ENCODE measurements at places on chromosomes 6 and 20.
A peak's percentile ranks its signal among the peaks of the same experiment; 100 is the strongest.

GRCh38 chr6:170131351-170131750, 159.5 kb downstream of the DLL1 start:
- DNase-seq = no peak

GRCh38 chr6:159094444-159095252, 49.9 kb upstream of the TAGAP start:
- DNase-seq = no peak

DNA sequence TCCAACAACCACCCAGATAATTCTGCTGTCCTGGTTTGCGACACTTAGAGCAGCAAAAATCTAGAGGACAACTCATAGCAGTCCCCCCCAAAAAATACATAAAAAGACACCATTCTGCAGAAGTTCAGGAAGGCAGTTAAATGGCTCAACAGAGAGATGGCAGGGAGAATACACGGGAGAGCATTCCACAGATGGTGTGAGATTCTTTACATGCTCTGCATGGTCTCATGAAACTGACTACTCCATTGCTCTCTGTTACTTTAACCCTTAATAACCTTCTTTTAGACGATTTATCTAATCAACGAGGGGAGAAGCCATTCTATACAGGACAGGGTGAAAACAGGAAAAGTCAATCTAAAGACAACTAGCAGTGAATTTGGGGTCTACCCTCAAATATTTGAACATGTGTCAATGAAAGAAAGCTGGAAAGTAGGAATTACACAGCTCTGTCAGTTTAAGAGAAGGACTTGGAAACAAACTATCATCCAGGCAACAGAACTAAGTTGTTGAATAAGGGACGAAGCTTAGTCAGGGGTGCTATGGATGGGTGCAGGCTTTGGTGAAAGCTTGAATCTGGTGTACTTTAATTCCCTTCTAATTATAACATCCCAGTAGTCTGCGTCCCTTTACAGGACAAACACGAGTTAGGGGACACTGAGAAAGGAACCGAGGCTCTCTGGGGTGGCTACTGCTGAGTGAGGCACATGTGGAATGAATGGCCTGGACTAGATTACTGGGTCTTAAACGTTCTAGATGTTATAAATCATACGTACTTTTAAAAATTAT, 5.1 kb downstream of the PERP start:
- DNase-seq = peak; percentile 50

DNA sequence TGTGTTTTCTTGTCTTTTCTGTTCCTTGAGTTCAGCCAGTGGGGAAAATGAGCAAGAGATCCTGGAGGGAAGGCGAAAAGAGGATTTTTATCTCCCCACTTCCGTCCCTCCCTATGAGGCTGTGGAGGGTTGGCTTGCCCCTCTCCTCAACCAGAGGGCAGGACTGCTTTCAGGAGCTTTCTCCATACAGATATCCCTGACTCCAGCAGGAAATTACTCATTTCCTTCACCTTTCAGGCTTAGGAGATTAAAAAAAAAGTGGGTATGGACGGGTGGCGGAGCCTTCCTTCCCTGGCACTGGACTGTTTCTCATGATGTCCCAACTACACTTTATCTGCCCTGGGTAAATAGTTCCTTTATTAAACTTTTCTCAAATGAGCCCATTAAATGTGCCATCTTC, 241.2 kb downstream of the FRK start:
- DNase-seq = no peak

Data from AG04449 (cell line).